ENCODE measurements at places on chromosomes 7 and 10. TPM values are rescaled to one million over a fixed set of nuclear protein-coding genes. Genes with fewer than 3 reads are reported as not detected.

The SUN3 gene
- 0.10 TPM for total RNA-seq

The EDRF1 gene
- total RNA-seq, result 44.6 TPM

The MSMB gene
- not detected for total RNA-seq

The GHRHR gene
- total RNA-seq, result not detected

The GJD4 gene
- not detected for total RNA-seq

The SLC16A12 gene
- total RNA-seq, result not detected

The COMMD3 gene
- total RNA-seq, result 21.5 TPM

The IDE gene
- 9.9 TPM for total RNA-seq

The RASSF4 gene
- 12.2 TPM for total RNA-seq

The CDNF gene
- total RNA-seq, result 1.0 TPM

The LIPJ gene
- not detected for total RNA-seq

The IFIT1B gene
- 0.10 TPM for total RNA-seq

The C10orf53 gene
- not detected for total RNA-seq

The DGKI gene
- 0.21 TPM for total RNA-seq

The ITIH5 gene
- 0.10 TPM for total RNA-seq

The LIPK gene
- not detected for total RNA-seq

The TMEM229A gene
- not detected for total RNA-seq

The TRA2A gene
- 101 TPM for total RNA-seq

The OR2A1 gene
- not detected for total RNA-seq

The GPR26 gene
- under 0.01 TPM for total RNA-seq

The FHIP2A gene
- total RNA-seq, result 47.1 TPM

The CCM2 gene
- total RNA-seq, result 35.7 TPM

The FAM131B gene
- 0.84 TPM for total RNA-seq

The CHAT gene
- total RNA-seq, result not detected

The CEP55 gene
- 0.42 TPM for total RNA-seq

The VWDE gene
- 1.6 TPM for total RNA-seq

The ITPRID1 gene
- 0.73 TPM for total RNA-seq

The AZGP1 gene
- total RNA-seq, result not detected

The TMEM60 gene
- 7.7 TPM for total RNA-seq

The CRHR2 gene
- total RNA-seq, result not detected

The SORCS1 gene
- 0.10 TPM for total RNA-seq

The CFAP70 gene
- total RNA-seq, result 1.3 TPM

The PPP1R17 gene
- total RNA-seq, result not detected

The DPP6 gene
- not detected for total RNA-seq

The STK32C gene
- 4.2 TPM for total RNA-seq

The PDSS1 gene
- 2.4 TPM for total RNA-seq

The TMEM176A gene
- total RNA-seq, result 2.1 TPM

The C7orf33 gene
- total RNA-seq, result not detected

The ANKRD61 gene
- not detected for total RNA-seq

The SLC26A5 gene
- total RNA-seq, result not detected

The ENTPD1 gene
- 30.1 TPM for total RNA-seq

The NEUROG3 gene
- not detected for total RNA-seq

The C10orf143 gene
- total RNA-seq, result 1.8 TPM

The PAPOLB gene
- total RNA-seq, result not detected

The THAP5 gene
- 19.8 TPM for total RNA-seq

The NCF1 gene
- 23.0 TPM for total RNA-seq

The STOX1 gene
- total RNA-seq, result 0.21 TPM

The CDHR1 gene
- 0.31 TPM for total RNA-seq

All from mononuclear cell (primary cell).